ENCODE measurements at places on chromosomes 11 and 22.

GRCh38 chr22:46119729-46120419, 30.5 kb upstream of the PPARA start:
- no peak for DNase-seq

DNA sequence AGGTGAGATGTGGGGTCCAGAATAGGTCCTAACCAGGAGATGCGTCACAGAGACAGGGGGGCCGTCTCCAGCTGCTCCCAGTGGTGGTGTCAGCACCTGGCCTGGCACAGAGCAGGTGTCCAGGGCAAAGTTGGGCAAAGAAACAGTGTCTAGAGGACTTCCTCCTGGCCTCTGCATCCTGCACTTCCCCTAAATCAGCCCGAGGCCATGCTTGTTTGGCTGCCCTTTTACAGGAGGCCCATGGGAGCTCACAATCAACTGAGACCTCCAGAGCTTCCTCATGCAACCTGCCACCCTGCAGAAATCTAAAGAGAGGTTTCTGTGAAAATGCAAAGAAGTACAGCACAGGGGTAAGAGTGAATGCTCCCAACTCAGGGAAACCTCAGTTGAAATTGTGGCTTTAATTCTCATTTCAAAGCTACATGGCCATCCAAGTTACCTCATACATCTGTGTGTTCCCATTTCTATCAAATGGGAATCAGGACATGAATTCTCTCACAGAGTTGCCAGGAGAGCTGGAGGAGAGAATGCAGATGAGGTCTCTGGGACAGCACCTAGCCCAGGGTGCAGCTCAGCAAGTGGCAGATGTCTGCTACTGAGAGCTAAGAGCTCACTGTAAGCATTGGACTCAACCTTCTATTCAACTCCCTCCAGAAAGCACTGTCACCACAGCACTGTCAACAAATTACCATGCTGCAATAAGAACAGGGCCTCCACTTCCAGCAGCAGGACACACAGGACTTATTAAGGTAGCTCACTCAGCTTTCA, 32.6 kb downstream of the TCIRG1 start:
- no peak for DNase-seq

- no peak for DNase-seq
These were observed 690 bp upstream of the UVRAG start for GRCh38 chr11:75814363-75814676.

GRCh38 chr22:49331878-49332277, 495.8 kb downstream of the BRD1 start:
- no peak for DNase-seq

DNA sequence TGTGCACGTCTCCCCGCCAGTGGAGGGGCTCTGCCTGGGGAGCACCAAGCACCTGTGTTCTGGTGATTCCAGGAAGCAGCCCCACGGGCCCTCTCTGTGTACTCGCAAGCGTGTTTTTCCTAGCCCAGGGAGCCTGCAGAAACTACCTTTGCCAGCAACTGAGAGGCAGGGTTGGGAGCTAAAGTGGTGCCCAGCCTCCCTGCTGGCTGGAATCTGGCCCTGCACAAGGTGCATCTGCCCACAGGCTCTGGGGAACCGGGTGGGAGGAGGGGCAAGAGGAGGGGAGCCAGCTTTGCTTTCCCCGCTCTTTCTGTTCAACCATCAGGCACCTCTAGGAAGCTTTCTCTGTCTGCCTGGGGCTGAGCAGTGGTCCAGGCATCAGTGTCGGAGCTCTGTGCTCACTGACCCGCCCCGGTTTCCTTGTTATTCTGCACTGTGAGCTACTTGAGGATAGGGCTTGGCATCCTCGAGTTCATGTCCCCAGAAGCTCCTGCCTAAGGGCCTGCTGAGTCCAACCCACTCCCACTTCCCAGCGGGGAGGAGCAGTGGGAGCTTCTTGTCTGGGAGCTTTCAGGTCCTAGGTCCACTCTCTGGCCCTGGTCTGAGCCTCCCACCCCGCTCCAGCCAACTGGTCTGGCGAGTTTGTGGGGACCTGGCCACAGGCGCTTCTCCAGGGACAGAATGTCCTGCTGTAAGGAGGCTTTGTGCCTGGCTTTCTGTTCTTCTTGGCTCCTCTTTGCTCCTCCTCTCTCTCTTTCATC, 14.9 kb downstream of the DAGLA start:
- no peak for DNase-seq

DNA sequence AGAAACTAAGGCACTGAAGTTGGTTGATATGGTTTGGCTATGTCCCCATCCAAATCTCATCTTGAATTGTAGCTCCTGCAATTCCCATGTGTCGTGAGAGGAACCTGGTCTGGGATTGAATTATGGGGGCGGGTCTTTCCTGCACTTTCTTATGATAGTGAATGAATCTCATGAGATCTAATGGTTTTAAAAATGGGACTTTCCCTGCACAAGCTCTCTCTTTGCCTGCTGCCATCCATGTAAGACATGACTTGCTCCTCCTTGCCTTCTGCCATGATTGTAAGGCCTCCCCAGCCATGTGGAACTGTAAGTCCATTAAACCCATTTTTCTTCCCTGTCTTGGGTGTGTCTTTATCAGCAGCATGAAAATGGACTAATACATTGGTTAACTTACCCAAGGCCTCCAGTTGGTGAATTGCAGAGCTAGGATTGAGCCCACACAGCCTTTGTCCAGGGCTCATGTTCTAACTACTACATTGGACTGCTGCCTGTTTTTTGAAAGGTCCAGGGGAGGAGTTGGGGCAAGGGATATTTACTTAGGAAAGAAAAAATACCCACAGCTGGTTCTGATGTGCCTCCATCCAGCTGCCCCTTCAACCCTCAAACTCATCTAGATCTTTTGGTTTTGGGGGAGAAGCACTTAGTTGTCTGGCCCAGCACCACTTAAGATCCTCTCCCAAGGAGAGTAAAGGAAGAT, 107.8 kb upstream of the NAV2 start:
- DNase-seq, result no peak

- DNase-seq, result no peak
These were observed 18.0 kb downstream of the SOX6 start for GRCh38 chr11:16338393-16338792.

DNA sequence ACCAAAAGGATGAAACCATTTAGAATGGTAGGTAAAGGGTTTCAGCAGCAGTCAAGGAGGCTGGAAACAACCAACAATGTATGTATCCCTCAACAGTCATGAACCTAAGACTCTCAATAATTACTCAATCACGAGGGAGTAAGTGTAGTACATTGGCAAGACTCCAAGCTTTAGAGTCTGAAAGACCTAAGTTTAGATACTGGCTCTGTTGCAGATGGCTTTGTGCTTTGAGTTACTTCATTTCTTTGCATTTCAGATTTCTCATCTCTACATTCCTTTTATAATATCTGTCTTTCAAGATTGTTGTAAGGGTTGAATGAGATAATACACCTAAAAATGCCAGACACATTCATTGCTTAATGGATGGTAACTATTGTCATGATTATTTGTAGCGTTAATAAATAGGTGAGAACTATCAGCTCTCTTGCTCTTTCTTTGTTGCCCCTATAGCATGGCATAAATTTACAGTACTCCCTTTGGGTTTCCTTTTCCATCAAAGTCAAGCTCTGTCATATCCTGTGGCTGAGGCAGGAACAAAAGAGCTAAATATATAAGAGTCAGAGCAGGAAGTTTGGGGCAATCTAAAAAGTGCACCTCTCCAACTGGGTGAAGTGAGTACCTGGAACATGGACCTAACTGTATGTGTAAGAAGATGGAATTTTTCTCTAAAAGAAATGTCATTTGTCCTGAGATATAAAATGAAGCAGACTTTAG, 228.2 kb upstream of the ZC3H12C start:
- no peak for DNase-seq

DNA sequence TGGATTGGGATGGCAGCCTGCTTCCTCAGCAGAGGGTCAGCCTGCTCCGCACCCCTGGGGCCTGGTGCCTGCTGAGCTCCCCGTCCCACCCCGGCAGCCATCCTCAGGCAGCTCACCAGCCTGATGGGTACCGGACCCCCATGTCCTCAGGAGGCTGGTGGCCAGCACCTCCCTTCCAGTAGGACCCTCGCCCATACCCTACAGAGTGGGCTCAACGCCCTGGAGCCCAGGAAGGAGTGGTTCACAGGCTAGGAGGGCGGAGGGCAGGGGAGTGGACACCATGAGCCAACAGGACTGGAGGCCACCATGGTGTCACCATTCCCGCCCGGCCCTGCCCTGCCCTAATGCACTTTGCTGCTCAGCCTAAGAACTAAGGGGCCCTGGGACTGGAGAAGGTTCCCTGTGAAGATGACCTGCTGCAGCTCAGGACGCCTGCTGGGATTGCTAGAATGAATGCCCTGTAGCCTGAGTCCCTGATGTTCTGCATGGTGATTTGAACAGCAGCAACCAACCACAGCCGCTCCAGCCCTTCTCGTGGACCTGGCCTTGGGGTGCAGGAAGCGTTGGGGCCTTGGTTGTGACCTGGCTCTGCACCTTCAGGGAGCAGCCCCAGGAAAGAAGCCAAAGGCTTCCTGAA, 1080.8 kb downstream of the BRD1 start:
- DNase-seq, result no peak

DNA sequence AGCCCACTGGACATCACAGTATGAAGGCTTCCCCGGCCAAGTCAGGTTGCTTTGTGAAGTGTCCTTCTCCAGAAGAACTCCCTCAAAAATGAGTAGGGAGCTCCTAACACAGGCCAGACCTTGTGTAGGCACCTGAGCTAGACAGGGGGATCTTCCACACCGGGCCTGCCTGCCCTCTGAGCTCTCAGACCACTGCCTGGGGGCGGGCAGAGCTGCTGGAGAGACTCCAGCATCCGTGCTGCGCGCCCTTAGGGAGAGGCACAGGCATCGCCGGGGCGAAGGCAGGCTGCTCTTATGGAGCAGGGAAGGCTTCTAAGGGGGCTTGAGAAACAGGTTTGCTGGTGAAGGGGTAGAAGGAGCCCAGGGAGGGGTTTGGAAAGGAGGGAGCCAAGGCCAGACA, 4.4 kb downstream of the KCNJ5 start:
- DNase-seq, result no peak

- DNase-seq, result no peak
These were observed 20.0 kb upstream of the TALDO1 start for GRCh38 chr11:727281-727701.

DNA sequence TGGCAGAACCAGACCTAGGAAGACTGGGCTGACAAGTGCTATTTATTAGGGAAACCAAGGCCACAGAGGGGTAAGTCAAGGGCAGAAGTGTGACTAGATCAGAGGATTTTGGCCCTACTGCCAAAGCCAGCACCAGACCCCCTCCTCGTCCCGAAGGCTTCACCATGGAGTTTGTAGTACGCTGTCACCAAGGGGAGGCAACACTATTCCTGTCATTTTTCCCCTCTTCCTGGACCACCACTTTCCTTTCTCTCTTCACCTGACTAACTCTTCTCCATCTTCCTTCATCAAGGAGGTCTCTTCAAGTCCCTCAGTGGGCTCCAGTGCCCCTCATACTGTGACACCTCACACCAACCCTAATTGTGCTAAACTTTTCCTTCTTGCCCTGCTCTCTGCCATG, 34.9 kb downstream of the MN1 start:
- no peak for DNase-seq

GRCh38 chr11:64003807-64004589, 17.8 kb downstream of the OTUB1 start:
- no peak for DNase-seq

DNA sequence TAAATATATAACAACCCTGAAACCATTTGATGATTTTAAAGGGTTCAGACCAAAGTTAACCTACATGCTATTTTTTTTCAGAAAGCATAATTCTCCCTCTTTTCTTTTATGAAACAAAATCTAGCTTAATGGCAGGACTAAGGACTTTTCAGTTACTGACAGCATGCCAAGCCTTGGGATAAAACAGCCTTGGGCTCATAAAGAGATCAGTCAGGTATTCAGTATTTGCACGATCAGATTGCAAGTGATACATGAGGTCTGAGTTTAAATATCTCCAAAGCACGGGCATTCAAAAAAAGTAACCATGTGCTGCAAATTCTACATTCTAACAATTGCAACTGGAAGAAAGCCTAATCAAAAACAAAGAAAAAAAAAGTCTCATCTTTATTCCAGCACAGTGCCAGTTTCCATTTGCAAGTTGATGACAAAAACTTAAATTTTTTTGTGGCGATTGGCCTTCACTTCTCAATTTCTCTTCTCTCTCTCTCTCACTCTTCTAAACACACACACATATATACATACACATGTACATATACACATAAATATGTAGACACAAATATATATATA, 60.1 kb downstream of the CTSC start:
- no peak for DNase-seq

DNA sequence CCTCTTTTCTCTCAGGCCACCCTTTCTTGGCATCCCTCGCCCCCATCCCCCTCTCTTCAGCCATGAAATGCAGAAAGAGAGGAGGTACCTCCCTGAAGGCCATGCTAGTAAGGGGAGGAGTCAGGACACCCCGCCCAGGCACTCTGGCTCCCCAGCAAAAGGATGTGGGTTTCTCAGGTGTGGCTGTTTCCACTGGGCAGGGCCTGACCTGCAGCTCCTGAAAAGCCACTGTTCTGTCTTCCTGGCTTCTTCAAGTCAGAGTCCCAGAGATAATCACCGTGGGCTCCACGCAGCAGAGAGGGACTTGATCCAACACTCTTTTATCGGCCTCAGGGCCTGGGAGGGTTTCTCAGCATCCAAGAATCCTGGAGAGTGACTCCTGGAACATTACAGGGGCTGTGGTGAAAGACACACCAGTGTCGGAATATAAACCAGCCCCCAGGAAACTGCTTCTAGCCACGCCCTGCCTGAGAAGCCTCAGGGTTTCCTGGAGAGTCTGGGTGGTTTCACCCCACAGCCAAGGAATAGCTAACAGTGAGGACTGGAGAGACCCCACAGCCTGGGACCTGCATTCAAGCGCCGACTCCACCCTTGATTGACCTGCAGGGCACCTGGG, 45.7 kb upstream of the TSPAN18 start:
- peak; percentile 63 for DNase-seq

GRCh38 chr11:27116684-27117083, 76.1 kb downstream of the BBOX1 start:
- DNase-seq, result no peak

- DNase-seq, result no peak
These were observed 593.5 kb upstream of the FAT3 start for GRCh38 chr11:91630916-91631673.

GRCh38 chr11:70547821-70548670, 149.7 kb downstream of the CTTN start:
- DNase-seq, result no peak

- no peak for DNase-seq
These were observed 16.5 kb upstream of the MYOD1 start for GRCh38 chr11:17702876-17703275.

GRCh38 chr11:77126156-77126775, 1.8 kb upstream of the MYO7A start:
- no peak for DNase-seq

DNA sequence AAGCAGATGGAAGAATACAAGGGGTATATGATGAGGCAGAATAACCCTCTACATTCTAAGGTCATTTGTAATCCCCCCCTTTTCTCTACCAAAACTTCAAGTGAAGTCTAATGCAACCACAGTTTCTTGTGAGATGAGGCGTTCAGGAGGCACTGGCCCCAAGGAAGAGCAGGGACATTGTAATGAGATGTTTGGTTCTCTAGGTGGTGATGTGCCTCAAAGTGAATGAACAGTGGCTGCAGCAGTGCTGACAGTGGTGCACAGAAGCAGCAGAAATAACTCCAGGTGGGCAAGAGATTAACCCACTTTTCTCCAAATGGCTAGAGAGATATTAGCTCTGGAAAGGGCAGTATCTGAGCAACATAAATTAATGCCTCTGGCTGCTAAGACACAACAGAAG, 33.8 kb downstream of the PDGFD start:
- DNase-seq, result no peak

GRCh38 chr22:46405901-46406300, 70.4 kb downstream of the TRMU start:
- DNase-seq, result no peak

- peak; percentile 46 for DNase-seq
These were observed 5.9 kb downstream of the CENPM start for GRCh38 chr22:41940832-41941765.

GRCh38 chr11:96332126-96332771, 10.7 kb downstream of the MAML2 start:
- DNase-seq, result no peak

All from RWPE1 (cell line).